ENCODE measurements at places on chromosomes 7 and 10. TPM values are rescaled to one million over a fixed set of nuclear protein-coding genes. Genes with fewer than 3 reads are reported as not detected.

The STAMBPL1 gene
- 8.1 TPM for total RNA-seq

DNA sequence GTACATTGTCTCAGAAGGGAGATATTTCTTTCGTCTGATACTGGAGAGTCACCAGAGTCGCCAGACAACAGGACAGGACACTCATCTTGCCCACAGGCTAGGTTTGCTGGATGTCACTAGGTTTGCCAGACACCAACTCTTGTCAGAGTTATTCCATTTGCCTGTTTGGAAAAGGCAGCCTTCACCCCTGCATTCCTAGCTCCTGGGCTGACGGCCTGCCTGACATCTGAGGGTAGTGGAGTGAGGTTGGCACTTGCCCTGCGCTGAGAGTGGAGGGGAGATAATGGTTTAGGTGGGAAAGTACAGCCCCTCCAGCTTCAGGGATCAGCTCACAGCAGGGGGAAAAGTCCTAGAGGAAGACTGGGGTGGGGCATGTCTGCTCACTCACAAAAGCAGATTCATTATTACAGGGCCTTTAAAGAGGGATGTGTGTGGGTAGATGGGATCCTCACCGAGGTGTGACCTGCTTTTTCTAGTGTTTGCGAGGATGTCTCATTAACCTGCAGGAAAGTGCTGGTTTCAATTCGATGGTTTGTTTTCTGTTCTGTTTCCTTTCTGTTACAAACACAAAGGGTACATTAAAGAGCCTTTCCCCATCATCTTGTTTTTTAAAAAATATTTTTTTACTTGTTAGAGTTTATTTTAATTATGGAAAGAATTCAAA is 79.3 kb upstream of the TNS3 start:
- DNase-seq, result no peak

The TBATA gene
- not detected for total RNA-seq

DNA sequence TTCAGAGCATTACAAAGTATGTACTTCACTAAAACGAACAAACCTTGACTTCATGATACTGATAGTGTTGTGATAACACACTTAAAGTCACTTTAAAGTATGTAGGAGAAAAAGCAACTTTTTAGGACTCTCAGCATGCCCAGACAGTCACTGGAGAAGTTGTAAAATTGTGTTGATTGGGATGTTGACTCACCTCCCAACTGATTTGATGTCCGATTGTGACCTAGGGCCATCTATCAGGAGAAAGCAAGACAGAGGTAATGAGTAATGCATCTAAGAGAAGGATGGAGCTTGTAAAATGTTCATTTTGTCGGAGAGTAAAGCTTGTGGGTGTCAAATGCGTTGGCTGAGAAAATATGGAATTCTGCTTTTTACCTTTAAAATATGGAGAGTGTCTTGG is 135.4 kb upstream of the SEMA3D start:
- DNase-seq, result no peak

DNA sequence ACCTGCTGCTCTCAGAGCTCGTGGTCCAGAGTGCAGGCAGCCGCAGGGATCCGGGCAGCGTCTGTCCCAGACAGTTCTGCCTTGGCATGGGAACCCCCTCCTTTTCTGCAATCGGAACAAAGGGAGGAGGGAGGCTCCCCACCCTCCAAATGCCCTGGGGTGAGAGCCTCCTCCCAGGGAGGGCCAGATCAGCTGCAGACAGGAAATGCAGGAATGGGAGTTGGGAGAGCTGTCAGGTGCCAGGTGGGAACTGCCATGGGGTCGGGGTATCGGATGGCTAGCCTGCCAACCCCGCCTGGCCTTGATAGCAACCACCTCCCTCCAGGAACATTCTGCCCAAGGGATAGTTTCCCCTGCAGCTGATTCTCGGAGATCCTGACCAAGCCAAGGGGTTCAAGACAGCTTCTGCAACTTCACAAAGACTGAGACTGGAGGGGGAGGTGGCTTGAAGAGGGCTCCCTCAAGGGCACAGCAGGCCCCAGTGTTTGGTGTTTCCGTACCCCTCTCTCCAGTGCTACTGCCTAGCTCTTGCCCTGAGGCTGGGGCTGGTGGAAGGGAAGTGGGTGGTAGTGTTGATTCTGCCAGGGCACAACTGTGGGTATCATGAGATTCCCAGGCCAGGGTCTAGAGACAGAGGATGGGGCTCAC is at the start of gene CALML5:
TSS of gene CALML5 (minus strand) at position 78 of the 648 bp plus-strand sequence. CDS start 132 bp downstream, outside the sequence.
- no peak for DNase-seq
